Muscle of back (tissue), 13 donors: ENCODE measurements at places on chromosomes 12 and 14. TPM values are rescaled to one million over a fixed set of nuclear protein-coding genes. Genes with fewer than 3 reads are reported as not detected.

The CLEC4E gene
- polyA plus RNA-seq, result not detected

DNA sequence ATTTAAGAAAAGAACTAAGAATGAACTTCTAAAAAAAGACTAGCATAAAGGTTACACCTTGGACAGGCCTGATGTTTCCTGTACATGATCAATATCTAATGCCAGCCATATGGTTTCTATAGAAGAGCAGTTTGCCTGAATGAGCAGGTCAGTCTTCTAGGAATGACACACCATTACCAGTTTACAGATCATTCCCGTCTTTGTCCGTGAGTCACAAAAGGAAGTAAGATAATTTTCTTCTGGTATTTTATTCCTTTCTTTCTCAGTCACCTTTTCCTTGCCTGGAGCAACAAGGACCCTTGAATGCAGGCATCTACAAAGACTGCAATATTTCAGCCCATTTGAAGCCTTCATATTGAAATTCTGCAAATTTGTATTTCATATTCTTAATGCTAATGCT, 44.6 kb upstream of the CNTN1 start:
- no peak for DNase-seq

- no peak for DNase-seq
Measured at GRCh38 chr14:67746927-67747326, 45.2 kb downstream of the RDH12 start.

DNA sequence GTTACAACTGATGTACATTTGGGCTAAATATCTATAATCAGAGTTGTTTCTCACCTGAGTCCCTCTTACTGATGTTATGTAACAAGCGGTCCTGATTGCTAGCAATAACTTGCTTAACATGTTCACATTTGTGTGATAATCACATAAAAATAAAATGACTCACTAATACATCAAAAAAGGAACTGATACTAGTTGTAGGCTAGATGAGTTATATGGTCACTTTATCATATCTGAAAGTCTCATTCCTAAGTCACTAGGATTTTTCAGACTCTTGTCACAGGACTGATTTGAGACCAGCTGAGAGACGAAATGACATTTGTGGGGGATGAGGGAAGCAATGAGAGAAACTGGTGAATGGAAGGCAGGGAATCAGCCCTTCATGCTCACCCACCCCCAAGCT, 34.3 kb downstream of the NKX2-1 start:
- no peak for DNase-seq

GRCh38 chr14:49957089-49957852, 64.4 kb downstream of the ARF6 start:
- DNase-seq, result no peak

The PTPRO gene
- 1.4 TPM for polyA plus RNA-seq

GRCh38 chr12:50051101-50051806, 6.1 kb upstream of the ASIC1 start:
- no peak for DNase-seq

DNA sequence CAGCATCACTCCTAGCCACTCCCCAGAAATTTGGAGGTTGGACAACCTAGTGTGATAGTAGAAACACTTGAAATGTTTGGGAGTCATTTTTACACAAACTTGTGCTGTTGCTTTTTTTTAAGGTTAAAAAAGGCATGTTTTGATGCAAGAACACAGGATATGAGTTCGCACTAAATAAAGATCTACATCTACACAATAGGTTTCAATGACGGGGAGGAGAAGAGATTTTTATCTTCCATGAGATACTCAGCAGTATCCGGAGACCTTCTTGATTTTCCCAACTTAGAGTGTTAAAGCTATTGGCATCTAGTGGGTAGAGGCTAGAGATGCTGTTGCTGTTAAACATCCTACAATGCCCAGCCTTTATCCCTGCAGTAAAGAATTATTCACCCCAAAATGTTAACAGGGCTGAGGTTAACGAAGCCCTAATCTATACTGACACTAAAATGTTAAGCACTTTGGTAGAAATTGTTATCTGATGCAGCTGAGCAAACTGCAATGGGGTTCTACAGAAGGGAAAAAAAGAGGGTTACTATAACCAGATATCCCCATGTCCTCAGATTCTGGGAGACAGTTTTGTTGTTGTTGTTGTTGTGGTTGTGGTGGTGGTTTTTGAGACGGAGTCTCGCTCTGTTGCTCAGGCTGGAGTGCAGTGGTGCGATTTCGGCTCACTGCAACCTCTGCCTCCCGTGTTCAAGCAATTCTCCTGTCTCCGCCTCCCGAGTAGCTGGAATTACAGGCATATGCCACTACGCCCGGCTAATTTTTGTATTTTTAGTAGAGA, 14.0 kb upstream of the PCNX1 start:
- DNase-seq, result no peak

GRCh38 chr14:79840103-79840502, 371.2 kb downstream of the DIO2 start:
- no peak for DNase-seq

DNA sequence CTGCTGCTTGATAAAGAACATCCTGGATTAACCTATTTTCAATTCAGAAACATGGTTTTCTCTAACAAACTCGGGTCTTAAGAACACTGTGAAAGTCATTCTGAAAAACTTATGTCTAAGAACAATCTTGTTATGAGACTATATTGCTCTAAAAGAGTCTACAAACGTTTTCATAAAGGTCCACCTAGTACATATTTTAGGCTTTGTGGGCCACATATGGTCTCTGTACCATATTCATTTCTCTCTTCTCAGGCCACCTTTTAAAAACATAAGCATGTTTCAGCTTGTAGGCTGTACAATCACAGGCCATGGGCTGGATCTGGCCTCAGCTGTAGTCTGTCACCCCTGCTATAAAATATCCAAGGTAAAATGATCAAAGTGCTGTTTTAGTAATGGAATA, 39.9 kb downstream of the PPP4R3A start:
- DNase-seq, result no peak

The TAS2R46 gene
- not detected for polyA plus RNA-seq

DNA sequence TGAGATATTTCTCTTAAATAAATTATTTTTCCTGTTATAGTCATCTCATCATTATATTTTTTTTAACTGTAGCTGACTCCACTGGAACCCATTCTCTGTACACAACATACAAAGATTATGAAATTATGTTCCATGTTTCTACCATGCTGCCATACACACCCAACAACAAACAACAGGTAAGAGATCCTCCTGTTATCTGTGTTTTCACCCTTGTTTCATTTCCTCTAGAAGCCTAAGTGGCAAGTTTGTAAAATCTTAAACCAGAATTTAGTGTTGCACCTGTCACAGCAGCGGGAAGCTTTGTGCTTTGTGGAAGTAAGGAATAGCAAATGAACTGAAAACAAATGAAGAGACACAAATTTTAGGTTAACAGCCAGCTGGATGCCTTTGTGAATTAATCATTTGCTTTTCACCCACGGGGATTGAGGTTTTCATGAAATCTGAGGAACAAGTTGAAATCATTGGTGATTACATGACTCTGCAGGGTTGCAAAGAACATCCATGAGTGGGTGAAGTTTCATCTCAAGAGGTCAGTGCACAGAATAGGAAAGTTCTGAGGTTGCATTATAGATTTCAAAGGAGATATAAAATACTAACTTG, 273.9 kb upstream of the RGS6 start:
- DNase-seq, result no peak

The OASL gene
- 0.12 TPM for polyA plus RNA-seq

GRCh38 chr12:105206686-105207374, 29.1 kb downstream of the APPL2 start:
- DNase-seq, result peak; percentile 11

- DNase-seq, result no peak
Measured at GRCh38 chr12:26749781-26750180, 83.2 kb downstream of the ITPR2 start.

DNA sequence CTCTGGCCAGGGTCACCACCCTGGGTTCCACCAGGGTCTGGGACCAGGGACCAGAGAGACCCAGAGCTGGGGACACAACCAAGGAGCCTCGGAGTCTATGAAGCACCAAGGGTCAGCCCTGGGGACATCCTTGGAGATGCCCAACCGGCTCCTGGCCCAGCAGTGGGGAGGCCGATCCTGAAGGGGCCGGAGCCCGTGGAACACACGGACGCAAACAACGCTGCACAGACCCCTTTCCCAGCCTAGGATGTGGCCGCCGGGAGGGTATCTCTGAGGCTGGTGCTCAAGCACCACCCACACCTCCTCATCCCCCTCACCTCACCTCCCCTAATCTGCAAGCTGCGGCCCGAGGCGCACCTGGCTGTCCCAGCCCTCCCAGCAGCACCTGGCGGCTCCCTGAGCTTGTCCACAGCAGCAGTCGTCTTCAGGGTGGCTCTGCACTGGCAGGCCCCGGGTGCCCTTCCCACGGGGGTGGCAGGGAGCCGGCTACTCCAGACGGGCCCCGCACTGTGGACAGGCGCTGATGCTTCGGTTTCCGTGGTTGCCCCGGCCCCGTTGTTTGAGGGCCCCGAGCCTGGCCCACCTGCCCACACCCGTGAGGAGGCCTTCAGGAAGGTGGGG, 146.8 kb upstream of the C14orf180 start:
- DNase-seq, result no peak

The RNASE7 gene
- polyA plus RNA-seq, result not detected

DNA sequence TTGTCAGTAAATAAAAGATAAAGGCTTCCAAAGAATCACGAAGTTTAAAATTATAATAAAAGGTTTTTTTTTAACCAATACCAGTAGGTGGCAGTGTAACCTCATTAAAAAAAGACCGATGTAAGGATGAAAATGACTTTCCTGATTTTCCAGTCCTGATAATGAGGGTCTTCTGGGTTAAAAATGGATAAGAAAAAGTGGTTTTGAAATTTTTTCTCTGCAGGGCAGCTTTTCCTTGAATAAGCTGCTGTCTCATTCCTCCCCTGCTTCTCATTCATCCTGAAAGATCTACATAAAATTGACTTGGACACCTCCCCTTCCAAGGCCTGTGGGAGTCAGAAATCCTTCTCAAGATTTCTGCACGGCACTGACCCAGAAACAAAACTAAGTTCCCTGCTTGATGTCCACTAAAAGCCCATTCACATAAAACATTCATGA, 58.9 kb upstream of the FBXO33 start:
- DNase-seq, result peak; percentile 45

The RNU4-1 gene
- not detected for polyA plus RNA-seq

GRCh38 chr14:21317398-21317797, 37.5 kb downstream of the RPGRIP1 start:
- peak; percentile 8 for DNase-seq

The RNASE1 gene
- polyA plus RNA-seq, result 220 TPM

- DNase-seq, result no peak
Measured at GRCh38 chr14:61150851-61151250, 130.3 kb downstream of the TMEM30B start.

The MYO1H gene
- 0.22 TPM for polyA plus RNA-seq

GRCh38 chr12:42766026-42766425, 176.5 kb upstream of the PRICKLE1 start:
- no peak for DNase-seq

- DNase-seq, result no peak
Measured at GRCh38 chr14:32633224-32633859, 304.2 kb downstream of the AKAP6 start.

DNA sequence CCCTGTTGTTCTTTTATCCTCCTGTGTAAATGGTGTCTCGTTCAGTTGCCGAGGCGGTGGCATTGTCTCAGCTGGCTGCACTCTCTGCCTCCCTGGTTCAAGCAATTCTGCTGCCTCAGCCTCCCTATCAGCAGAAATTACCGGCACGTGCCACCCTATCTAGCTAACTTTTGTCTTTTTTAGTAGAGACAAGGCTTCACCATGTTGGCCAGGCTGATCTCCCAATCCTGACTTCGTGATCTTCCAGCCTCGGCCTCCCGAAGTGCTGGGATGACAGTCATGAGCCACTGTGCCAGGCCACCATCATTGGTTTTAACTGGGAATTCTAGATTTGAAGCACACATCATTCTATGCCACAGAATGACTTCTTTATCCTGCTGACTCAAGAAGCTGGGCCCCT, 175.3 kb upstream of the ALG10B start:
- no peak for DNase-seq

DNA sequence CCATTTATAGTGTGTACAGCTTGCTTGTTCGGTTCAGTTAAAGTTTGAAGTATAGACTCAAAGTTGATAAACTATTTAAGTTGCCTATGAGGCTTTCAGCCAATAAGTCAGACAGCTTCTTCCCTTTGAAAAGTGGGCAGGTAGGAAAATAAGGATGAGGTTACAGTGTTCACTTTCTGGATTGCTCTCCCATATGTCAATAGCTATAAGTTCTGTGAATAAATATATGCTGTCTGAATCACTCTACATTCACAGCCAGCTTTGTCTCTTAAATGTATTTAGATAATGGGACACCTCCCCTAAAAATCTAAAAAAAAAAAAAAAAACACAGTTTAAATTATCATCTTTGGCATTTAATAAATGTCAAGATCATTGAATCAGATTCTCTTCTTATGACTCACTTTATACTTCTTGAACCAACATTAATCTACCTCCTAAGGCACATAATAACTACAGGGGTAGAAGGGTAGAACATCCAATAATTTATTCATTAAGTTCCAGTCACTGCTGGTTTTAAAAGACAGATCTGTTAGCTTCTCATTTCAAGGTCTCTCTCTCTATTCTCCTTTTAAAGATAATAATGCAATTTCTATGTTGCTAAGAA, 126.4 kb upstream of the PCED1B start:
- no peak for DNase-seq

GRCh38 chr12:128840862-128841468, 12.3 kb upstream of the GLT1D1 start:
- DNase-seq, result no peak

The SERPINA5 gene
- polyA plus RNA-seq, result 0.55 TPM

GRCh38 chr12:122747224-122748135, 5.1 kb upstream of the DENR start:
- no peak for DNase-seq

DNA sequence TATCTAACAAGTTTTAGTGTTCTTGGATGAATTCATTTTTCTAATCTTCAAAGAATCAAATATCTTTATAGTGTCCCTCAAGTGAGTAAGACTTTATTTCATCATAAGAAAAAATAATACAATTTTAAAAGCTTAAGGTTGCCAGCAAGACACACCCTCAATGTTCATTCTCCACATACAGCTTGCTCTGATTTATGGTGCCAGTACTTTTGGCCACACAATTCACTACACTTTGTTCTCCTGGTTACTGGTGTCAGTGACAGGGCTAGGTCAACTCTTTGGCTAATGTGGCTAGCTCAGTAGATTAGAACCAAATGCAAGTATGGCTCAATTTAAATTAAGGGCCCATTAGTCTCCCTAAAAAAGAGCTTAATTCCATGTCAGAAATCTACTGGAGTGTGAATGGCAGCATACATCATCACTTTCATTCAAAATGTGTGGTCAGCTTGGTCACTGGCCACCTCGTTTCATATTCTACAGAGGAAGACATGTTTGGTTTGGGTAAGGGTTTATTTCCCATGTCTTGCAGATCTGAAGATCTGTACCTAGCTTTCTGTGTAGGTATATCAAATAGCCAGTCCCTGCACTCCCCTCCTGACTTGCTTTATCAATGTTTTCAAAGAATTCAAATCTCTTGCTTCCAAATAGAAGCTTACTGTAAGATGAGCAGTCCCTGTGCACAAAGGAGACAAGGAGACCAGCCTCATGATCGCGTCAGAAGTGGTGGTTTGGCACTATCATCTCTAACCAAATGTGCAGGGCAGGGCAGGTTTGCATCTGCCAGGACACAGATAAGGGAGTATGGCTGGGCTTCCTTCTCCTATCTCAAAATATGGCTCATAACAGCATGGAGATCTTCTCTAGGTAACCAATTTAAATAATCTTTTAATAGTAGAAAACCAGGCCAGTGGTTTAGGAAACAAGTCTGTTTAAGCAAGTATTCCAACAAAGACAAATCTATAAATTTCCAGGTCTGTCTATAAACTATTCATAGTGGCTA, 31.3 kb downstream of the HECTD4 start:
- no peak for DNase-seq
